ENCODE measurements at places on chromosomes 16 and 17.

DNA sequence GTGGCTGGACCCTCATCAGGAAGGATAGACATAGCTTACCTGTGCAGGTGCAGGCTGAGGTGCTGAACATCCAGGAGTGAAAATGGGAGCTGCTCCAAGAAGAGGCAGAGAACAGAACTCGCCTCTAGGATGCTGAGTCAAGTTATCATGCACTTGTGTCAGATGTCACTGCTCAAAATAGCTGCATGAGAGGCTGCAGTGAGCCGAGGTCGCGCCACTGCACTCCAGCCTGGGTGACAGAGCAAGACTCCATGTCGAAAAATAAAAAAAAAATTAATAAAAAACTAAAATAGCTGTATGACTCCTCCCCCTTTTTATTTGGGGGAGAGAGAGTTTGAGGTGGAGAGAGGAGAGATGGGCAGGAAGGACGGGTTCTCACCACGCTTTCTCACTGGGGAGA is 148.8 kb downstream of the FOXL1 start:
- DNase-seq = no peak

DNA sequence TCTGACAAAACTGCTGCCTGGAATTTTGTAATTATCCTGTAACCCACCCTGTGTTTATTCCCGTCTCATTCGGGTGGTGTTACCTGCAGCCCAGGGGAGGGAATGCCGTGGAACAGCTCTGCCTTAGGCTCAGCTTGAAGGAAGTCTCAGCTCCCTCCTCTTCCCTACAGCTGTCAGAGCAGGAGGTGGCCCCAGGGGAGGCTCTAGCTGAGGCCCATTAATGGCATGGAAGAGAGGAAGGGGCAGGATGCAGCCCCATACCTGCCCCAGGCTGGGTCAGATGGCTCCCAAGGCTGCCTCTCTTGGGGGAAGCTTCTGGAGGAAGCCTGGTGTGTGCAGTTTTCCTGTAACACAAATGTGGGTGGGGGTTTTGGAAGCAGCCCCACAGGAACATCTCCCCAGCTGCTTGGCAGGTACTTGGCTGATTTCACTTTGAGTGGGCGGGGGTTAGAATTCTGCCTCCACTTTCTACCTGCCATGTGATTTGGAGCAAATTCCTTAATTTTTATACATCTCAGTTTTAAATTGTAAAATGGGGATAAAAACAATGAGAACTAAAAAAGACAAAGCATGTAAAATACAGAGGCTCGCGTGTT is 103.9 kb downstream of the MGAT5B start:
- no peak for DNase-seq

- DNase-seq = no peak
Measured at GRCh38 chr17:41907633-41908539, 10.9 kb downstream of the ACLY start.

DNA sequence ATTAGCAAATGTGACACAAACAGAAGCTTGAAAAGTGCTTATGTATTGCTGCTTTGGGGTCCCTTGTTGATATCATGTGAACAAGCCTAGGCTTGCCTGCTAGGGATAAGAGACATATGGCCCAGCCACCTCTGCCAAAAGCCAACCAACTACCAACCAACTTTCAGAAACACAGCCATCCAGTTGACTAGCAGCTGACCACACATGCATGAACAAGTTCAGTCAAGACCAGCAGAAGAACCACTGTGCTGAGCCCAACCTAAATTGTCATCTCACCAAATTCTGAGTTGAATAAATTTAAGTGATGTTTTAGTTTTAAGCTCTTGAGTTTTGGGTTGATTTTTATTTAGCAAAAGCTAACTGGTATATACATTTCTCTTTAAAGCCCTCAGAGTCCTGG is 3.5 kb downstream of the ERN2 start:
- no peak for DNase-seq

DNA sequence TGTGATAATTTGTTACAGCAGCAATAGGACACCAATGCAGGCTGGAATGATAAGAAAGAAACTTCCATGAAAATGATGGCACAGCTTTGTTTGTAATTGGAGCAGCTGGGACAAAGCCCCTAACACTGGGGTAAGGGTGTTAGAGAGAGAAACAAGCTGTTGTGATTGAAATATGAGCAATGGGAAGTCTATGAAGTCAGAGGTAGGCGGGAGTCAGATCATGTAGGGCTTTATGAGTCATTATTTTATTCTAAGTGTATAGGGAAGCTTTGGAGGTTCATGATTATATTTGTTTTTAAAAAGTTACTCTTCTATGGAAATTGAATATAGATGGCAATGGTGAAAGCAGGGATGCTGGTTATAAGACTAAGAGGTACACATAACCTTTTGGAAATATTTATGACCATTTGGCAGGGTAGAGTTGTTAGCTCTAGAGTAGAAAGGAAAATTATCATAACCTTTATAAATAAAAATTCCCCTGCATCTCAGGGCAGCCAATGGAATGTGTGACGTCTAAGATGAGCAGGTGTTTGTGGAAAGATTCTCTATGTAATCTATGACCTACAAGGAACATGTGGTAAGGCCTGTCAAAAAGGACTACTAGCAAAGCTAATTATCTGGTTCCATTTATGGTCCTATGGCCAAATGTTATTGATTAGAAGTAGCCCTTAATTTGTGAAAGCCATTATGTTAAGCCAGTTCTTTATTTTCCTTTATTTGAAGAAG is 85.6 kb downstream of the KCNJ2 start:
- no peak for DNase-seq

DNA sequence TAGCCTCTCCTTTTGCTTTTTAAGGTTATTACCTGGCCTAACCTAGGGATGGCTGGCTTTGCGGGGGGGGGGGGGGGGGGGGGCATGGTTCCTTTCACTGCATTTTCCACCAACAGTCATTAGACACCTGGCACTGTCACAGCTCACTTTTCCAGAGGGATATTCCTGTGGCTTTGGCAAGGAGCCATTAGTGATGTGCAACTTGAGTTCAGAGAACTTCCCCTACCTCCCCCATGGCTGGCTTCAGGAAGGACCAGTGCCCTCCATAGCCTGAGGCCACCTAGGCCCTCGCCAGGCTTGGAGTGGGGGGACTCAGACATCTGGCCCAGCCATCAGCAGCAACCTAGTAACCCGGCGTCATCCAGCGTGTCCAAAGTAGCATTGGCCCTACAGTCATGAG is 234.6 kb downstream of the CPPED1 start:
- no peak for DNase-seq

DNA sequence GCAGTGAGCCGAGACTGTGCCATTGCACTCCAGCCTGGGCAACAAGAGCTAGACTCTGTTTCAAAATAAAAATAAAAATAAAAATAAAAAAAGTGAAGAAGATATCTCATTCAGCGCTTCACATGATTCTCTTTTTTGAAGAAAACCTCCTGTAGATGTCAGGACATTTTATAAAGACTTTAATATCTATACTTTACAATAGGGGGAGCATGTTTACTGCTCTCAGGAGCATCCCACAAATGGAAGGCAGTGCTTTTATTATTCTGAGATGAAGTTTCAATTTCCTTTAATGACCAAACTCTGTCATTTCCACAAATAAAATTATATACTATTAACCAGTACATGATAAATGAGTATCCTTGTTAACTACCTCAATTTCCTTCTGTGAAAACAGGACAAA is 118.7 kb upstream of the MYOCD start:
- DNase-seq = no peak

DNA sequence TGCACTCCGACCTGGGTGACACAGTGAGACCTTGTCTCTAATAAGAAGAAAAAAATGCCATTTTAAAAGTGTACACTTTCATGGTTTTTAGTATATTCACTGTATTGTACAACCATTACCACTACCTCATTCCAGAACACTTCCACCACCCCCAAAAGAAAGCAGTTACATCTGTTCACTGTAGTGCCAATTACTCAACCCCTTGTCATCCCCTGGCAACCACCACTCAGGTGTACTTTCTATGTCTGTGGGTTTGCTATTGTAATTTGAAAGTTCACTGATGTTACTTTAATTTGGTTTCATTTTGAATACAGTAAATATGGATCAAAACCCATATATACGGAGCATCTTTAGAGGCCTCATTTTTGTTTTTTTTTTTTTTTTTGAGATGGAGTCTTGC is 6.1 kb downstream of the ZG16 start:
- no peak for DNase-seq

DNA sequence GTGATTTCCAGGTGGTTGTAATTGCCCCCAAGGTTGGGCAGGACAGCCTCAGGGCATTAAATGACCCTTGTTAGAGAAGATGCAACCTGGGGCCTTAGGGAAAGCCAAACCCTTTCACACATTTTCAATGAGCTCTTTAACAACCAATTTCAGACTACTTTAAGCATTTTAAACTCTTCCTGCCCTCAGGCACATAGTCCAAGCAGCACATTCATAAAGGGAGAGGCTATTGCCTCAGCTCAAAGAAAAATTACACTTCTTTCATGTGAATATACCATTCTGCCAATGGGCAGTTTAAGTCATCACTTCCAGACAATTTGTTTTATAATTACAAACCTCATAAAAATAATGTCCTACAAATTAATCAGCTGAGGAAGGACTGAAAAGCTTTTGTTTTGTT is 544.5 kb downstream of the NPIPA7 start:
- no peak for DNase-seq

DNA sequence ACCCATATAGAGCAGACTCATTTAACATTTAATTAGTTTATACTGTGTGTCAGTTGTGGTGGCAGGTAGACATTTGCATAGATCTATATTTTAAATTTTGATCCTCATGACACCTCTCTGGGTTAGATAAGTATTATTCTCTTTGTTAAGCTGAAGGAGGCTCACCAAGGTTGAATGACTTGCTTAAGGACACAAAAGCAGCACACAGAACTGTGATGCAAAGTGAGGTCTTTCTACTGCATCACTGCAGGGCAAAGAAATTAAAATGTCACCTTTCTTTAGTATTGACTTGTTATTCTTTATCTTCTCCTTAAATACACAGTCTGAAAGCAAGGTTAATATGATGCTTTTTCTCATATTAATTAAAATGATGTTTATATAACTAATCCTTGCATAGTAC is 8.6 kb upstream of the TOX3 start:
- no peak for DNase-seq

DNA sequence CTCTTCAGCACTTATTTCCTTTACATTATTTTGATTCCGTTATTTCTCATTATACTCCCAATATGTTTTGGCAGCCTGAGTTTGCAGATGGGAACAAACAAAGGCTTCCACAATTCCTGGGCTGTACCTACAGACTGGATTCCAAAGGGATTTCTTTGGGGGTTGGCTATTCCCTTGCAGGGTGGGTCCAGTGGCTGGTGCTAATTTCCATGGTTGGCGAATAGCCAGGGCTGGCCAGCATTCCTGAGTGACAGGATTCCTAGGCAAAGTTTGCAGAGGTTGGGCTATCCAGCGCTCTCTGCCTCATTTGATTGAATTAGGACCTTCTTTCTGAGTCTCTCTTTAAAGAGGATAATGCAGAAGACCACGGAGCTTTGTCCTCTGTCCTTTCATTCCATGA is 207.4 kb downstream of the MAF start:
- no peak for DNase-seq

- DNase-seq = no peak
Measured at GRCh38 chr17:66610361-66611133, 224.4 kb upstream of the CACNG5 start.

DNA sequence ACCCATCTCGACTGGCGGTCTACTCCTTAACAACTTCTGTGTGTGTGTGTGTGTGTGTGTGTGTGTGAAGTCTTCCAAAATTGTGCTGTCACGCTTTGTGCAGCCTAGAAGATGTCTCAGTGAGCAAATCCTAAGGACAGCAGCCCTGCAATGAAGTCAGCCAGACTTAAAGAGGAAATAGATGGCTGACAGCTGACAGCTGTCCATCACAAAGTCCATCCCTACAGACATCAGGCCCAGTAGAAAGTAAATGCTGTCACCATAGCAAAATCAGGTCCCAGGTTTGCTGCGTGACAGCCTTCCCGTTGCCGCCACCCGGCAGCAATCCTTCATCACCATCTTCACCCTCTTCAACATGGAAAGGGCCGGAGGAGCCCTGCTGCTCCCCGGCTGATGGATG is 416.0 kb downstream of the SOX9 start:
- no peak for DNase-seq

DNA sequence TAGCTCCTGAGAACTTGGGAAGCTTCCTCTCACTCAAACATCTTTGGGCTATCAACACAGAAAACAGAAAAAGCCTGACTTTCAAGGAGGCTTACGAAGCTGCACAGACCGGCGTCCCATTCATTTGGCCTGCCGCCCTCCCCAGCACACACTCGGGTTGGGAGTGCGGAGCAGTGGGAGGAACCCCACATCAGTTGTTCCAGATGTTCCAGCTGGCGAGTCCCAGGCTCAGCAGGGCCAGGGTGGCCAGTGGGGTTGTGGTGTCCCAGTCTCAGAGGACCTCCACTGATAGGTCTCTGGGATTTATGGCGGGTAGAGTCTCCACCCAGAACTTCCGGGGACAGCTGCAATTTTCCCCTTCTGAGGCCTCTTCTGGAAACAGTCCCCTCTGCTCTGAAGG is 43.1 kb upstream of the DLX4 start:
- no peak for DNase-seq

- DNase-seq = no peak
Measured at GRCh38 chr16:1794221-1794871, 841 bp upstream of the IGFALS start.

DNA sequence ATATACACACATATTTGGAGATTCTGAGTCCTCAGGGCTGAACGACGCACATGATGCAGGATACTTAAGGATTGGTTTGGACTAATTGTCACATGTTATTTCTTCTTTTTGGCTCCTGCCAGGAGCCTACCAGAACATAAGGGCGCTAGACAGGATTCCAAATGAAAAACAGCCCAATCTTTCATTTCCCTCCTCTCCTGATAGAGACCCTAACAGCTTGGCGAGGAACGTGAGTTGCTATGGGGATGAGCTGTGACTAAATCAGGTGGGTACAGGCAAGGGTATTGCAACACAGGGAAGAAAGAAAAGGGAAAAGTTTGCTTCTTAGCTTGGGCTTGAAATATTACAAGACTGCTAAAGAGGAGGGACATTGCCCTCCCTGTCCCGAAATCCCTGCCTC is 109.9 kb downstream of the AIPL1 start:
- no peak for DNase-seq

DNA sequence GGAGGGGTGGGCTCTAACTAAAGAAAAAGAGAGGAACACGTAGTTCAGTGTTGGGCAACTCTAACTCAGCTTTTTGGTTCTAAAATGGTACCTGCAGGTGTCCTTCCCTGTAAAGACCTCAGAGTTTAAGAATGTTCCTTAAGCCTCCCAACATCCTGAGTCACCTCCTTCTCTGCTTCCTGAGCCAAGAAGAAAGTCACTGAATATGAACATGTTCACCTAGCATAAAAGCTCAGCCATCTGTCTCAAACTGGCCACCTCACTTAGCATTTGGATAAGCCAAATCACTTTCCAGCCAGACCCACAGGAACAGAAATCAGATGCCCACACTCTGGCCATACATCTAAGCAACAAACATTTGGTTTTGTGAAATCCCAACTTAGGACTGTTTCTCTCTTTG is 3.7 kb downstream of the TMEM98 start:
- no peak for DNase-seq

- no peak for DNase-seq
Measured at GRCh38 chr17:81066771-81067315, 31.9 kb downstream of the BAIAP2 start.

GRCh38 chr17:52155301-52155700 is 3.2 kb downstream of the CA10 start:
- no peak for DNase-seq

All from activated T-helper 1 cell treated with anti-CD3 and anti-CD28 coated beads, Interleukin-12 subunit alpha, Interleukin-12 subunit beta, Interleukin-2, Interleukin-4 antibody, amounts not matched to agents 30 ng/mL and 10 ng/mL and 1 ng/mL, durations not matched to agents 14 hours and 24 hours and 36 hours (primary cell).